Activated CD4-positive, CD25-positive, alpha-beta regulatory T cell (primary cell): ENCODE measurements at places on chromosomes 6 and 20.

- DNase-seq, result no peak
These were observed 8.0 kb downstream of the IL20RA start for GRCh38 chr6:137036566-137037300.

DNA sequence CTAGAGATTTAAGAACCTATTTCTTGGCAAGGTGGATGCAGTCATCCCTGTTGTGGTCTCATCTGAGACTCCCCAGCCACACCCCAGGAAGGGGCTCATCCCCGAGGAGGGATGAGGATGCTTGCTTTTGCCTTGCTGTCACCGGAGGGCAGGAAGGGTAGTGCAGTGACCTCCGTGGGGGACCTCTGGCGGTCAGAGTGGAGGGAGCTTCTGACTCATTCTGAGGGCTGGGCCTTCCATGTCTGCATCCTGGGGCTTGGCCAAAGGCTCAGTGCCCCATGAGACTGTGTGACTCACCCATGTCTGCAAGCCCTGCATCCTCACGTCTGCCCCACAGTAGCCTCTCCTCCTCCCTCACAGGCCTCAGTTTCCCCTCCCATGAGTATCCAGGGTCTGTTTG lies 38.7 kb downstream of the UQCC2 start:
- no peak for DNase-seq

DNA sequence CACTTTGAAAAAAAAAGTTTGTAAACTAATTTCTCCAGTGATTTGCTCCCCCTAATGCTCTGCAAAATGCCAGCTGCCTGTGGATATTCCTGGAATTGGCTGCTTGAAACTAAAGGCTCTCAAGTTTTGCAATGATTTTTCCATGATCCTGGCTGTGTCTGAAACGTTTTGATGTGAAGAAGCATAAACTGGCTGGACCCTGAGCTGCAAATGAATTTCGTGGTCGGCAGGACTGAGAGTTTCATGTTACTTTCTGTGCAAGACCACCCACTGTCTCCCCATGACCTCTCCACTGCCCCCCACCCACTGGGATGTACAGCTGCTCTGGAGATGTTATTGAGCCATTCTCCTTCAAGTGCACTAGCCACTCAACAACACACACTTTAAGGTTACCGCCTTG lies 171.3 kb upstream of the SSTR4 start:
- DNase-seq, result no peak

GRCh38 chr20:9912858-9913434 lies 74.1 kb upstream of the PAK5 start:
- no peak for DNase-seq

DNA sequence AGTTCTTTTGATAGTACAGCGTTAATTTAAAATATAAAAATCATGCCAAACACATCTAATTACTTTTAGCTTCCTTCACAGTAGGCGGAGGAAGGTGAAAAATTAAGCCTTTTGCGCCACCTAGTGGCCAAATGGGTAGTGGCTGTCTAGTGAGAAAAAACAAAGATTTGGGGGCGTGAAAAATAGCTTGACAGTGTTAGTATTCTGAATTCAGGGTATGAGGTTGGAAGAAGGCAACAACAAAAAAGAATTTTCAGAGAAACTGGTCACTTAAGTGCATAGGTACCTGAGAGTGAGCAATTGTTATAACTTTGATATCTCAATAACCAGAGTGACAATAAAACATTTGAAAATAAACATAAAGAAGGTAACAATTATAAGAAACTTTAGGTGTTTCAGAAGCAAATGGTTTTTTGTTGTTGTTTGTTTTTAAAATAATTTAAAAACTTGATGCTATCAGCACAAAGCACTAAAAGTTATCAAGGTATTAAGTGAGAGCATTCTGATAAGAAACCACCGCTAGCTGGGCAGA lies 14.3 kb downstream of the PSMB9 start:
- DNase-seq, result peak; percentile 71

DNA sequence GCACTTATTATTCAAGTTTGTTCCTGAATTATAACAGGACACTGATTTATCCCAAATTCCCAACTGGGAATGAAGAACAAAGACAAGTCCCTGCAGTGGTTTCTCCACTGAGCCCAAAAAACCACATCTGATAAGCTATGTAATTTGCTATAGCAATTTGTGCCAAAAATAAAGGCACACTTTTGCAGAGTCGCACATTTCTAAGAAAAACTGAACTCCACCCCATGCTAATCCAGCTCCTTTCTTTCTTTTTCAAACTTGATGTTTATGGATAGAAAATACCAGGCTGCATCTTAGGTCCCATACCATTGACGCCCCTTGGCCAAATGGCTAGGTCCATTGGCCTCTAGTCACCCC lies 170.2 kb upstream of the CITED2 start:
- no peak for DNase-seq
